Fibroblast of skin of right quadriceps (primary cell): ENCODE measurements at places on chromosomes 3 and 15.

DNA sequence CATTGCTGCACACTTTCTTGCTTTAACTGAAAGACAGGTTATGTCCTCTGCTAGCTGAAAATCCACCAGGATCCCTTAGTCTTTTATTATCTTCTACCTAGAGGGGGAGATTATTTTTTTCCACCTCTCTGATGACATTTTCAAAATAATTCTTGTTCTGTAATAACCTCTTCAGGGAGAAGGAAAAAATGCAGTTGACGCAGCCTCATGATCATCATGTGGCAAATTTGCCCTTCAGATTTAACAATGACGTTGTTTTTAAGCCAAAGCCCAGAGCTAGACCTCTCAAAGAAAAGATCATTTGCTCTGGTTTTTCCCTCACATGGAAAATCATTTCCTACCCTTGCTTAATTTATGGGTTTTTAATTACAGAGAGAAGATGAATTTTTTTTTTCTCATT, 724.9 kb downstream of the NLGN1 start:
- DNase-seq: no peak

GRCh38 chr15:81754078-81754477, 291.7 kb downstream of the MEX3B start:
- DNase-seq: peak; percentile 21

- no peak for DNase-seq
Observed at GRCh38 chr3:194304186-194304917, 46.8 kb downstream of the CPN2 start.

DNA sequence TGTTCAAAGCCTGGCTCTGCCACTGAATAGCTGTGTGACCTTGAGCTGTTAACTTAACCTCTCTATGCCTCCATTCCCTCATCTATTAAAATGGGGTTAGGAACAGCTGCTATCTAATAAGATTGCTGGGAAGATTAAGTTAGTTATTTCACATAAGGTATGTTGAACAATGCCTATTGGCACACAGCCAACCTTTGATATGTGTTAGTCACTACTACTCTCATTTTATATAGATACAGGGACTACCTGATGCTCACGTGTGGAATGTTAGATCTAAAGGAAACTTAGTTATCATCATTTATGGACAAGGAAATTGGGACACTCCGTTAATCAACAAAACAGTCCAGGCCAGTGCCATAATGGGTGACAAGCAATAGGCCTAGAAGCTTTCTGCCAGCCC, 332.4 kb upstream of the PPP2R3A start:
- DNase-seq: no peak

DNA sequence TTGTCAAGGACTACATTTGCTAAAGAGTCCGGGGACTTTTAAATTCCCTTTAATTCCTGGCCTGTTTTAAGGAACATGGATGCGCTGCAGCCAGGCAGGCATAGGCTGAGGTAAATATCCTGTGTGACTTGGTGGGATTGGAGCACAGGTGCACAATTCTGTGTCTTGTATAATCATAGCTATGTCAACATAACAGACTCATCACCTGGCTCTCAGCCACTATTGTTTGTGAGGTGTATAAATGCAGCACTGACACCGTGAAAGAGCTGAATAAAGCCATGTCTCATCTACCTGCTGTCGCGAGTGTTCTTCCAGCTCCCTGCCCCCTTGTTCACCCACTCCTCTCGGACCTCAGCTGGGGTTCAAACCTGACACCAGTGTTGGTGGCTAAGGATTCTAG, 109.7 kb downstream of the MFSD1 start:
- DNase-seq: no peak

DNA sequence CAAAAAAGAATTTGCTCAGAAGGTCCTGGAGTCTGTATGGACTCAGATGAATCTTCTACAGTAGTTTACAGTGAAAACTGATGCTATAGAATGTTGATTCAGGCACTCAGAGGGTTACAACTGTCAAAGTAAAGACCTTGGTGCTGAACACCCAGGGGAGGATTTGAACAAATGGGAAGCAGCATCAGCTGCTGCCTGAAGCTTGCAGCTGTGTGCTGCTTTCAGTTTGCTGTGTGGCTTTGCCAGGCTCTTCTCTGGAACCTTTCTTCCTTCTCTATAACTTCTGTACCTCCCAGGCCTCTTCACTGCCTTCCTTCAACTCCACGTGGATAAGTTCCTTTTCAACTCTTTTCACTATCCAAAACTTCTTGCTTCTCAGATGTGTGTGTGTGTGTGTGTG, 214.2 kb downstream of the GRM7 start:
- DNase-seq: no peak

DNA sequence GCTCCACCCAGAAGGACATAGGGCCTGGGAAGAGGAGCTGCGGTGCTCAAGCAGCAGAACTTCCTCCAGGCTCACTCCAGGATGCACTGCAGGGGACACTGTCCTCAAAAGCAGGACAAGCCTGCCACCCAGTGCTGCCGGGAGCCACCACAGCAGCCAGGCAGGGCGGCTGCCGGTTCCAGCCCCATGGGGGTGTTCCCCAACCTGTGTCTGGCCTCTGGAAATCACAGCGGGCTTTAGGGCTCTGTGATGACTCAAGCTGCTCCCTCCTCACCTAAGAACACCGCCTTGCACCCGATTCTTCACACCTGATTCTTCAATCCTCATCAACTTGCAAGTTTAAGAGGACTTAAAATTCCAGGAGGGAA, 71.9 kb upstream of the SLC6A11 start:
- DNase-seq: no peak

DNA sequence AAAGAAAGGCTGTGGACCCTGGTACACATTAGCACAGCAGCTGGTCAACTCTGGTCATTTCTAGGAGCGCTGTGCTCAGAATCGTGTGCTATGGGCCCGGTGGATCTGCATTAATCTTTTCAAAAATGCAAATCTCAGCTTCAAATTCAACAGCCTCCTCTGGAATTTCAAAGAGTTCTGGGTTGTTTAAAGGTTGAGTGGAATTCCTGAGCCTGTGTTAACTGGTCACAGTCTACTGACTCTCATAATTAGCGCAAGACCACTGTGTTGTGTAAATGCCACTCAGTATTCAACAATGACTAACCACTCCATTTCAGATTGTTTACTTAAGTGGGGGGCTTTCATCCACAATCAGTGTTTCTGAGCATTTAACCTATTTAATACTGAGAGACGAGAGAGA, 2.7 kb upstream of the ARNT2 start:
- DNase-seq: peak; percentile 7

DNA sequence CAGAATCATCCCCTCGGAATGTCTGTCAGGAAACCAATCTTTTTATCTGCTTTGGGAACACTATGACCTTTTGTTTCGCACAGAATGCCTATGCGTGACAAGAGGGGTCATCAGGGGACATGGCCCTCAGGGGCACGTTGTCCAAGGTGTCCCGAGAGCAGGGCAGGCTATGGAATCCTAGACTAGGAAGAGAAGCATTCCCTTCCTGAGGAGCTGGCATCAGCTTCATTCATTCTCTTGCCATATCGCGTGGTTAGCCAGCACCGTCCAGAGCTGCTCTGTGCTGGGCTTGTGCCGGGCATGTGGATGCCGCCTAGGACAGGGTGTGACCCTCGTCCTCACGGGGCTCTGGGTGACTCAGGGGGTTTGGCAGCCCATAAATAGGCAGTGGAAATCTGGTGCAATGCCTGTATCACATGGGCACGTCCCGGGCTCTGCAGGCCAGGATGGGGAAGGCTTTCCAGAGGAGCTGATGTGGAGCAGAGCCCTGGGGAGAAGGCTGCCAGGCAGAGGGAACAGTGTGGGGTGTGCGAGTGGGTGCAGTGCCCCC, 117.8 kb downstream of the TMEM266 start:
- DNase-seq: no peak

DNA sequence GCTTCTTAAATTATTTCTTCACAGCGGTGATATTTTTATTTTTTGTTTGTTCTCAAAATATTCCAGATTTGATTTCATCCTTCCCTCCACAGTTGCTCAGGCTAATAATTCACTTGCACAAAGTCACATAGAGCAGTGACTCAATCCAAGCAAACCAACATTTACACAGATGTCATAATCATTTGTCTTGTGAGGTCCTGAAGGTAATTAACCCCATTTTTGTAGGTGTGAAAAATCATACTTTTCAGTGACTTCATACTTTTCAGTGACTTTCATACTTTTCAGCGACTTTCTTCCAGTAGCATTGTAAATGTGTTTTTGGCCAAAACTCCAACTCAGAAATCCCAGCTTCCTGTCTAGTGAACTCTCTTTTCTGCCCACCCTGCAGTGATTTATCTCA, 32.1 kb downstream of the CD200 start:
- DNase-seq: no peak

DNA sequence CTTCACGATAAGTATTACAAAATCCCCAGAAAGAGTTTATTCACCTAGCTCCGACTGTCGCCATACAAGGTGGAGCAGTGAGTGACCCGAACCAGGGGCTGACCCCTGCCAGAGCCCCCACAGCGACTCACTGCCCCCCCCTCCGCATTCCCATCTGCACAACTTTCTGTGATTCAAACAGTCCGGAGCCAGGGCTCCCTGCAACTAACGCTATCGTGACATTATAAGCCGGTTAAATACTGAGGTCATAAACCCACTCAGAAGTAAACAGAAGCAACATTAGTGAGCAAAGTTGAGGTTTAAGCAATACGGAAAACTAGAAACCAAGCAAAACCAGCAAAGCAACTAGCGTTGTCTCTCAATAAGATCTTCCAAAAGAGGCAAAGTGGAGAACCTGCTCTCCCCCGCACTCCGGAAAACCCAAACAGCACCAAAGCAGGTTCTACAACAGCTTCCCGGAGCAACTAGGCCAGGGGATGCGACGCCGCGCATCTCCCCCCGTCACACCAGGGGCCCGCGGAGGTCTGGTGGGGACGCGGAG, 642 bp downstream of the SCAP start:
- DNase-seq: peak; percentile 5

GRCh38 chr15:40307421-40308211, at the start of gene PLCB2:
TSS of gene PLCB2 (minus strand) at chr15:40307935. CDS start at chr15:40307672, 263 bp downstream.
- DNase-seq: no peak

DNA sequence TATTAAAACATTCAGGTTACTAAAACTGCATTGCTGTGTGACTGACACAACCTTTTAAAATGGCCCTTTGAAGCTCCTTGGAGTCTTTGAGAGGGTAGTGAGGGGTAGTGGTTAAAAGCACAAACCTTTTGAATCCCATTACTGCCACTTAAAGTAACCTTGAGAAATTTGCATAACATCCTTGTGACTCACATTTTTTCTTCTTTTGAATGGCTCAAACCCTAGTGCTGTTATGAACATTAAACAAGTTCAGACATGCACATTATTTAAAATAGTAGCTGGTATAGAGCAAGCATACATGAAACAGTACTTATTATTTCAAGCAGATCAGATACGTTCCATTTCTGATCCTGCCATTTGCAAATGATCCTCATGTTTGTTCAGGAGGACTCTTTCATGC, 3.7 kb upstream of the CLDN1 start:
- DNase-seq: peak; percentile 64

DNA sequence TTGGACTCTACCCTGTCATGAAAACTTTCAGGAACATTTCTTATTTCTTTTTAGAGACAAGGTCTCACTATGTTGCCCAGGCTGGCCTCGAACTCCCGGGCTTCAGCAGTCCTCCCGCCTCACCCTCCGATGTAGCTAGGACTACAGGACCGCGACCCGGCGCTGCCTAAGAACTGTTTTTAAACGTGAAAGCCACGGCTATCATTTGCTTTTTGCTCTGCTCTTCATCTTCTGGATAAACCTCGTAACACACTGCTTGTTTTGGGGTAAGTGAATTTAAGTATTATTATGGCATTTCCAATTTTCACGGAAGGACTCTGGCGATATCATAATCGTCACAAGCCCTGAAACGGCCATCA, 14.3 kb upstream of the CCNL1 start:
- no peak for DNase-seq

GRCh38 chr15:50416890-50417289, 7.3 kb upstream of the USP8 start:
- no peak for DNase-seq

GRCh38 chr15:77017091-77017660, 22.2 kb downstream of the PSTPIP1 start:
- no peak for DNase-seq

- no peak for DNase-seq
Observed at GRCh38 chr15:73914145-73914544, 12.1 kb upstream of the LOXL1 start.

DNA sequence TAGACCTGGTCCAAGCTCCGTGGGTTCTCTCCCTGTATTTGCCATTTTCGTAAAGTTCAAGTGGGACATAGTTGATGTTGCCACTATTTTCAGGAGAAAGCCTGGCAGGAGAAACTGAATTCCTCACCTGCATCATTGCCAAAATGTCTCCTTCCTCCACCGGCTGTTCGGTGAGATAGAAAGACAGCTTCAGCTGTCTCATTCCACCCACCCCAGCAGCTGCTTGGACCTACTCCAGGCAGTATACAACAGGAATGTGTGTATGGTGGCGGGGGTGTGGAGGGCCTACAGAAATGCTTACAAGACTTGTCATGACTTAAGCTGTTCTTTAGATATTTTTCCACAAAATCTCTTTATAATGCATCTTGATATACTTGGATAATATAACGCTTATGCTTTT, 132.7 kb upstream of the RAP2B start:
- peak; percentile 83 for DNase-seq

GRCh38 chr3:195060531-195061291, 210.2 kb downstream of the XXYLT1 start:
- DNase-seq: no peak

GRCh38 chr3:180980611-180981010, 8.9 kb downstream of the DNAJC19 start:
- DNase-seq: no peak
